A549 treated with RU486 at 1 μM for 4 hours (cell line): ENCODE measurements at places on chromosomes 2 and 18. TPM values are rescaled to one million over a fixed set of nuclear protein-coding genes. Genes with fewer than 3 reads are reported as not detected.

Gene UGT1A3
- total RNA-seq = 0.10 to 0.22 TPM (median 0.13 TPM) in 3 of 5 replicates, not detected in the others

Gene ANKRD62
- total RNA-seq = not detected in 5 replicates

Gene GALNT5
- 2.1 to 2.8 TPM (median 2.5 TPM) in 5 replicates for total RNA-seq

Gene PIGN
- total RNA-seq = 7.8 to 11.1 TPM (median 9.9 TPM) in 5 replicates

Gene TMEM37
- 1.5 to 2.7 TPM (median 2.2 TPM) in 5 replicates for total RNA-seq

Gene TMEFF2
- total RNA-seq = 0.20 to 0.94 TPM (median 0.26 TPM) in 5 replicates

Gene DOK6
- not detected in 5 replicates for total RNA-seq

Gene TBR1
- 0.09 to 0.14 TPM in 2 of 5 replicates, not detected in the others for total RNA-seq

Gene SNRPD1
- 169 to 200 TPM (median 172 TPM) in 5 replicates for total RNA-seq

Gene CYP1B1
- total RNA-seq = 6.3 to 9.8 TPM (median 8.5 TPM) in 5 replicates

Gene KCNS3
- 0.87 to 1.3 TPM (median 1.1 TPM) in 5 replicates for total RNA-seq

Gene LYG2
- total RNA-seq = 0.17 TPM in 1 of 5 replicates, not detected in the others

Gene ELOA2
- total RNA-seq = not detected in 5 replicates

Gene IL36G
- total RNA-seq = not detected in 5 replicates

Gene IL1RL2
- 0.05 TPM in 1 of 5 replicates, not detected in the others for total RNA-seq

Gene OTOS
- not detected in 5 replicates for total RNA-seq

Gene GPAT2
- not detected in 5 replicates for total RNA-seq

Gene SIGLEC15
- total RNA-seq = 0.07 to 0.08 TPM (median 0.07 TPM) in 3 of 5 replicates, not detected in the others

Gene STAT4
- total RNA-seq = 3.4 to 4.9 TPM (median 4.3 TPM) in 5 replicates

Gene PAX3
- total RNA-seq = not detected in 5 replicates

Gene BMP10
- total RNA-seq = not detected in 5 replicates

Gene CABYR
- 10.6 to 18.7 TPM (median 12.3 TPM) in 5 replicates for total RNA-seq

Gene ASB18
- not detected in 5 replicates for total RNA-seq

Gene BOK
- total RNA-seq = 22.0 to 37.5 TPM (median 29.3 TPM) in 5 replicates

Gene TMEM214
- total RNA-seq = 52.2 to 69.6 TPM (median 67.5 TPM) in 5 replicates

Gene UGT1A7
- 3.4 to 6.3 TPM (median 3.9 TPM) in 5 replicates for total RNA-seq

Gene TACR1
- 0.14 to 0.57 TPM (median 0.17 TPM) in 5 replicates for total RNA-seq

Gene PLGLB1
- total RNA-seq = 0.37 to 1.5 TPM (median 0.84 TPM) in 5 replicates
